SJSA1 (cell line): ENCODE measurements at places on chromosomes 4 and X. TPM values are rescaled to one million over a fixed set of nuclear protein-coding genes. Genes with fewer than 3 reads are reported as not detected.

GRCh38 chrX:56782352-56782751, 53.3 kb downstream of the NBDY start:
- no peak for DNase-seq

GRCh38 chr4:8676676-8677075, 84.1 kb downstream of the CPZ start:
- DNase-seq = no peak

GRCh38 chr4:75180217-75180616, 247.3 kb downstream of the PARM1 start:
- no peak for DNase-seq

GRCh38 chr4:152500800-152501434, 35.0 kb downstream of the FBXW7 start:
- DNase-seq = peak; percentile 46

GRCh38 chr4:106476741-106477140, 108.2 kb upstream of the GIMD1 start:
- DNase-seq = no peak

- no peak for DNase-seq
These were observed 97.4 kb downstream of the DCTD start for GRCh38 chr4:182819751-182820150.

DNA sequence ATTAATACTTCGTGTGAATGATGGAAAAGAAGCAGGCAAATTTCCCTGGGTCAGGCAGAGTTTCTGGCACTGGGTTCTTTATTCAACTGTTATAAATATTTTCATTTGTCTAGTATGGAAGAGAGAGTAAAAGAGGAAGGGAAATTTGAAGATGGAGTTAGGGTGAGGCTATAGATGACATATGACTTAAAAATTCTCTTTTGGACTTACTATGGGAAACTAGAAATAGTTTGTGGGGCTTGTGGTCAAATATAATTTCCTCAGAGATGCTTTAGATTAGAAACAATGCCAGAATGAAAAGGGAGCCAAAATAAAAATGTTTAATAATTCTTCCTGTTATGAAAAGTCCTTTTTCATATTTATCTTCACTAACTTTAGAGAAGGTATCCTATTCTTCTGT, 103.2 kb downstream of the GC start:
- DNase-seq = no peak

GRCh38 chr4:129140521-129140920, 44.6 kb downstream of the C4orf33 start:
- DNase-seq = no peak

DNA sequence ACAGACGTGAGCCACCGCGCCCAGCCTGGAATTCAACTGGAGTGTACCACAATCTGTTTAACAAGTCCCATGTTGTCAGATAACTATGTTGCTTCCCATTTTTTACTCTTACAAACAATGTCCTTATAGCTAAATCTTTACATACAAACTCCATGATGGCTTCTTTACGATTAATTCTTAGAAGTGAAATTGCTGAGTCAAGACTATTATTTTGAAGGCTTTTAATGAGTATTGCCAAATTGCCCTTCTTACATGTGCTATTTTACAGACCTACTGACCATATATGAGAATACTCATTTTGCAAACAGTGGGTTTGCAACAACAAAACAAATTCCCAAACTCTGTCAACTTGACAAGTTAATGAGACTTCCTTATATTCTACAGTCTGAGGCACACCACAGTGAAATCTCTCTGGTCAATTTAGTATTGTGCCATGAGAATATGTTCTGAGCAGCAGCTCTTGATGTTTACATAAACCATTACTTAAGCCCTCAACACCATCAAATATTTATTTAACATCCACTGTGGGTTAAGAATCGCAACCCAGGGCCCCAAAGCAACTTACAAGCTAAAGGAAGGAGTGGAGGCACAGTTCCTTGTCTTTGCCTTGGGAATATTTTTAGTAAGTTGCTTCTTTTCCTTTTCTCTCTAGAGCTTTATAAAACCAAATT, 128.5 kb downstream of the SPRY1 start:
- DNase-seq = no peak

DNA sequence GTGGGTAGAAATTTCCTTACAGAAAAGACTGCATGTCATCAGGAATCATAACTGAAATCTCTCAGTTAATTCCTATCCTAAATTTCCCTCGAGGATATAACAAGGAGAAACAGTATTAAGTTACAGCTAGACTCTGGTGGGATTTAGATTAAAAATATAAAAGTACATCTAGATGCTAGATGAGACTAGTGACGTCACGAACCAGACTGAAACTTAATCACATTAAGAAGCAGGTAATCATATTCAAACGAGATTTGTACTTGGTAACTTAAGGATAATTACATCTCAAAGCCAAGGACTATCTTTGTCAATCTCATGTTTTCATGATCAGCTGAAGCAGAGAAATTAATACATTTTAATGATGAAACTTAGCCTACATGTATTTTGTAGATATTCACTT, 130.6 kb downstream of the MTNR1A start:
- no peak for DNase-seq

DNA sequence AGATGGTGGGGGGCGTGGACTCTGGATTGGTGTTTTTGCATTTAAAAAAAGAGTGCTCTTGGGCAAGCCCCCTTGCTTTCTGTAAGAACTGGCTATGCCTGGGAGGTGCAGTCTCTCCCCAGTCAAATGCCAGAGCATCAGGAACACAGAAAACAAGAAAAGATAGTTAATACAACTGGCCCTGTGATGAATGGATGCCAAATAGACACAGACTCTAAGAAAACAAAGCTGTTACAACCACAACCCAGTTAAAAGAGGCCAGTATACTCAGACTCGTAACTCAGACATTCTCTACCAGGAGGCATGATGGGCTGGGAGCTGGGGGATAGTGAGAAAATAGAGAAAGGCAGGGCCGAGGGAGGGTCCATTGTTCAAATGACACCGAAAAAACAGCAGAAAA, 32.5 kb upstream of the C1QTNF7 start:
- DNase-seq = no peak

GRCh38 chr4:154960476-154960875, 179.4 kb downstream of the RBM46 start:
- DNase-seq = no peak

DNA sequence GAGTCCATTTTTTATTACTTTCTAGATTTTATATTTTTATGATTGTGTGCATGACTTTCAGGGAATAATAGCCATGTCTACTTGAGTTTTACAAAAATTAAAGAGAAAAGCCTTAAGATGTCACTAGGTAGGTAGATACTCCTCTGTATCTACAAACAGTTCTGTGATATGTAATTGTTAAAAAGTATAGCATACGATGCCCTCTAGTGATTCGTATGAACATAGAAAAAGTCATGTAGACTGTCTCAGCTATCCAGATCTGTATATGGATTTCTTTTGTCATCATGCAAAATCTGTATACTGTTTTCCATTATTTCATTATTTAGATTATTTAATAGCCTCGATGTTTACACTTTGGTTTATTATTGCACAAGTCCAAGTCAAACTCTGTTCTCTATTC, 856.6 kb downstream of the CENPC start:
- DNase-seq = no peak

DNA sequence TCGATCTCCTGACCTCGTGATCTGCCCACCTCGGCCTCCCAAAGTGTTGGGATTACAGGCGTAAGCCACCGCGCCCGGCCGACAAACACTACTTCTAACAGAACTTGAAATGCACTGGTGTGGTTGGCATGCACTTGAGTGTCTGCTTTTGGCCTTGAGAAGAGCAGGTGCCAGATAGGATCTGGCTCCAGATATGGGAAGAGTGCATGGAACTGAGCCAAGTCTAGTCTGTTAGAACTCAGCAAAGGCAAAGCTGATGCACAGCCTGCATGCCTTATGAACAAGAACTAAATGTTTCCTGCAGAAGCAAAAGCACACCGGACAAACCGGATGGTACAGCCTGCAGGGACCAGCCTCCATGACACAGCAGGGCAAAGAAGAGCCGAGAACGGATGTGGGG, 35.1 kb upstream of the TBL1X start:
- DNase-seq = no peak

GRCh38 chr4:113955411-113955810, 24.0 kb downstream of the ARSJ start:
- no peak for DNase-seq

GRCh38 chr4:89303177-89303576, 4.4 kb downstream of the GPRIN3 start:
- no peak for DNase-seq

GRCh38 chr4:101175896-101176676, 171.2 kb downstream of the PPP3CA start:
- no peak for DNase-seq

GRCh38 chr4:168485156-168485910, 5.0 kb upstream of the DDX60L start:
- DNase-seq = no peak

- no peak for DNase-seq
These were observed 57.2 kb downstream of the FBXW7 start for GRCh38 chr4:152478461-152479237.

DNA sequence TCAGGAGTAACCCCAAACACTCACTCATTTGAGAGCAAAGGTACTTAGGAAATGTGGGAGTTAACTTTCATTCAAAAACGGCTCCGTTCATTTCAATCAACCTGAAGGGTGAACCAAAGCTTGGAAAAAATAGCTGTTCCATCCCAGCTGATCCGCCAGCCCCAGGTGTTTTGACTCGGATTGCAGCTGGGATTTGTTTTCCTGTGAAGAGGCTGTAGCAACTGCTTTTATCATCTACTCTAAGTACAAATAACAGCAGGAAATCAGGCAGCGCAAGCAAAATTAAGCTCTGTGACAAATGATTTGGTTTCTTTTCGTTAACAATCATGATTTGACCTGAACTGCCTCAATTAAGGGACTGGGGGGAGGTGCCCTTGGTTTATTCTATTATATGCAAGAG, 154.7 kb downstream of the BEND2 start:
- DNase-seq = no peak

- no peak for DNase-seq
These were observed 136.6 kb upstream of the SH3RF1 start for GRCh38 chr4:169407217-169407845.

- no peak for DNase-seq
These were observed 8.0 kb downstream of the CLDN2 start for GRCh38 chrX:106928227-106928626.

DNA sequence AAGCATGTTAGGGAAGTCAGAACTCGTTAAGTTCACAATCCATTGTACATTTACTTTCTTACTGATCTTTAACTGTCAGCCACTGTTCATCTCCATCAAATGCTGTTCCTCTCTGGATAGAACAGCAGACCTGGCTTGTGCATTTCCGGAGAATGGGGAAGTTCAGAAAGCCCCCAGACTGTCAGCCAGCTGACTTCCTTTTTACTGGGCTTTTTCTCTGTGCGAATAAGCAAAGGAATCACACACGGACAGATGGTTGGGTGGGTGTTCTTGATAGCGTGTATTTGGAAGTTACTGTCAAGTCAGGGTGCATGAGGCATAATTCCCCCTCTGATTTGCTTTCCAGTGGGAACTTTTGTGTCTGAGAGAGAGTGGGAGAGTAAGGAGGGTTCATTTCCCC, 56.8 kb downstream of the TSPAN7 start:
- DNase-seq = no peak

- no peak for DNase-seq
These were observed 130.2 kb downstream of the SH2D1A start for GRCh38 chrX:124476562-124476961.

GRCh38 chr4:121938282-121939092, 13.4 kb downstream of the TRPC3 start:
- DNase-seq = no peak

DNA sequence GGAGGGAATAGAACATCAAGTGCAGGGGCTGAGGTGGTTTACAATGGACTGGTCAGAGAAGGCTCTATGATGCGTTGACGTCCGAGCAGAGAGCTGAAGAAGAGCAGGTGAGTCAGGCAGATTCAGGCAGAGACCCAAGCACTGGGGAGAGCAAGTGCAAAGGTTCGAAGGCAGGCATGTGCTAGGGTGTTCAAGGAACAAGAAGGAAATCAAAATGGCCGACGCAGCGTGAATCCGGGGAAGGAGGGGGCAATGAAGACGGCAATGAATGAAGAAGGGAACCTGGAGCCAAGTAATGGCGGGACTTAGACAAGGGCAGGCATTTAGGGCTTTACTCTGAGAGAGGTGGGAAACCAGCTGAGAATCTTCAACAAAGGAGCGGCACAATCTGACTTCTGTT, 56.8 kb upstream of the DCTD start:
- DNase-seq = no peak

GRCh38 chr4:73704314-73705055, 35.9 kb upstream of the CXCL8 start:
- DNase-seq = peak; percentile 92

DNA sequence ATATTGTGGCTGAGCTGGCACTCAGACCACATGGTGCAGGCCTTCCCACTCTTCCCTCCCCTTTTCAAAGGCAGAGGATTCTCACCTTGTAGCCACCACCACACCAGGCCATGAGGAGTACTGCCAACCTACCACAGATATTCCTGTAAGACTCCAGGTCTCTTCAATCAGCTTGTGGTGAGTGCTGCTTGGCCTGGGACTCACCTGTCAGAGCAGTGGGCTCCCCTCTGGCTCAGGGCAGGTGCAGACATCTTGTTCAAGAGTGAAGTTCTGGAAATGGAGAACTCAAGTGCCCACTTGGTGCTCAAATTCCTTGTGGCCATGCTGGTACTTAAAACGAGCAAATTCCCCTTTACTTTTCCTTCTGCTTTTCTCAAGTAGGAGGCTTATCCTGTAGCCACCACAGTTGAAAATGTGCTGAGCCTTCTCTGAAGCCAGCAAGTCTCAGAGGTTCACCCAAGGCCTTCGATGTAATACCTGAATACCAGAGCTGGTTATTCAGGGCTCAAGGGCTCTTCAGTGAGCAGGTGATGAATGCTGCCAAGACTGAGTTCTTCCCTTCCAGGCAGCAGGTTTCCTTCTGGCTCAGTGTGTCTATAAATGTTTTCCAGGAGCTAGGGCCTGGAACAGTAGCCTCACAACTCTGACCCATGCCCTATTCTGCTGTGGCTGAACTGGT, 212.9 kb downstream of the TEX13C start:
- DNase-seq = no peak

- DNase-seq = no peak
These were observed 52.1 kb downstream of the RTL5 start for GRCh38 chrX:72079607-72080006.

- no peak for DNase-seq
These were observed 30.3 kb upstream of the SHISA3 start for GRCh38 chr4:42366959-42367358.

DNA sequence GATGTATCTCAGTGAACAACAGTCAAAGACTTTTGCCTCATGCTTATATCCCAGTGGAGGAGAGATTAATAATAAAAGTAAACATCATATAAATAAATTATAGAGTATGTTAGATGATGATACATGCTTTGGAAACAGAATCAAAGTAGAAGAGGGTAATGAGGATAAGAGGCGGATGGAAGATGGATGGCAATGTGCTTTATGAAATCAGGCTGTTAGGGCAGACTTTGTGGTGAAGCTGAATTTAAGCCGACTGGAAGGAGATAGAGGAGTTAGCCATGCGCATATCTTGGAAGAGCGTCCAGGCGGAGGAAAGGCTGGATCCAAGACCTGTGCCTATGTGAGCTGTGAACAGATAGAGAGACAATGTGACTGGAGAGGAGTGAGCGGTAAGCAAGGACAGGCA, 74.9 kb upstream of the GUCY1A1 start:
- no peak for DNase-seq

The FOXP3 gene
- total RNA-seq = not detected in 2 replicates

The ARMCX2 gene
- 3.4 and 6.9 TPM in 2 replicates for total RNA-seq

The DCUN1D4 gene
- total RNA-seq = 30.4 and 65.2 TPM in 2 replicates

The COX7B2 gene
- not detected in 2 replicates for total RNA-seq

The IGBP1 gene
- 42.1 and 45.4 TPM in 2 replicates for total RNA-seq

The GPR50 gene
- total RNA-seq = not detected in 2 replicates

The NHS gene
- 1.3 and 2.6 TPM in 2 replicates for total RNA-seq

The RAB9B gene
- total RNA-seq = 0.50 and 1.7 TPM in 2 replicates

The PPARGC1A gene
- total RNA-seq = 0.18 and 0.19 TPM in 2 replicates

The TLL1 gene
- total RNA-seq = not detected in 2 replicates

The AFM gene
- total RNA-seq = not detected in 2 replicates

The CENPVL2 gene
- not detected in 2 replicates for total RNA-seq

The ARAP2 gene
- 0.24 TPM in 1 of 2 replicates, not detected in the other for total RNA-seq
